CD4-positive, CD25-positive, alpha-beta regulatory T cell (primary cell): ENCODE measurements at places on chromosomes 1 and 21. TPM values are rescaled to one million over a fixed set of nuclear protein-coding genes. Genes with fewer than 3 reads are reported as not detected.

GRCh38 chr1:197521118-197521739 lies 253.2 kb downstream of the CRB1 start:
- no peaks in the 10 kb centered on the region for H3K4me1 ChIP-seq
- no peaks in the 10 kb centered on the region for H3K27me3 ChIP-seq
- no peak overlapping the region for H3K4me3 ChIP-seq
- H3K36me3 ChIP-seq = peaks cover 1% of the 10 kb centered on the region

DNA sequence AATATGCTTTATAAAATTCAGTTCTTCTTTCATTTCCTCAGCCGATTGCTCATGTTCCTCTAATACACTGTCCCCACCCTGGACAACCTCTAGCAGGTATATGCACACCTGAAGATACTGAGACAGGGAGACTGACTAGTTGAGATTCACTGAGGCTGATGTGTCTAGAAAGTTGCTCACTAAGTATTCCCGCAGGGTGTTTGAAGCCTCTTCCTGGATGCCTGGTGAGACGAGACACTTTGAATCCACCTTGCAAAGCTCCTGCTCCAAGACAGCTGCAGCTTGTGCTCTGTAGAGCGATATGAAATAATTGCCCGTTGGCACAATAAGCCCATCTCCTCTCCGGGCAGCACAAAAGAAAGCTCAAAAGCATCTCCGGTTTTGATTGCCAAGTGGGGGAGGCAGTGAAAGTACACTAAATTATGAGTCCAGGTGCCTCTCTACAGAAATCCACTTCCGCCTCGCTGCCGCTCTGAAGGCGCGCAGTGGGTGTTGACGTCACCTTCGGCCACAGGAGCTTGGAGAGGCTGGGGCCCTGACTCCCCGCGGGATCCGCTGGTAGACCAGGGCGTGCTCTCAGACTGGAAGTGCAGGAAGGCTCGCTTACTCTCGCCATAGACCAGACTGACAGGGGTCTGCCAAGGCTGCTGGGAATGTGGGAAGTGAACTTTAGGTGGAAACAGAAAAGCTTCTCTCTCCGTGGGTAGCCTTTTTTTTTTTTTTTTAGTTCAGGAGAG lies 46.3 kb downstream of the GPA33 start:
- no peaks in the 10 kb centered on the region for H3K36me3 ChIP-seq
- H3K4me1 ChIP-seq = peaks cover 14% of the 10 kb centered on the region
- peak overlapping the region; percentile 90 for H3K4me3 ChIP-seq
- peak; percentile 85 for DNase-seq
- H3K27ac ChIP-seq = peak overlapping the region; percentile 7

The DIO1 gene
- not detected for total RNA-seq

- peak; percentile 19 for DNase-seq
- H3K4me3 ChIP-seq = no peak overlapping the region
- H3K4me1 ChIP-seq = peaks cover 37% of the 10 kb centered on the region
Observed at GRCh38 chr1:110208916-110209645, 1.0 kb upstream of the KCNC4 start.

- no peaks in the 10 kb centered on the region for H3K27me3 ChIP-seq
- DNase-seq = peak; percentile 81
- peak overlapping the region; percentile 62 for H3K4me3 ChIP-seq
- H3K27ac ChIP-seq = peak overlapping the region; percentile 87
- H3K4me1 ChIP-seq = peaks cover 92% of the 10 kb centered on the region
- no peaks in the 10 kb centered on the region for H3K36me3 ChIP-seq
Observed at GRCh38 chr1:201019321-201019977, 4.1 kb downstream of the KIF21B start.
